ENCODE measurements at places on chromosomes 2 and 18.

- DNase-seq: no peak
These were observed 27.6 kb upstream of the UGP2 start for GRCh38 chr2:63814114-63814513.

GRCh38 chr2:38254796-38255195 is 122.3 kb downstream of the ATL2 start:
- DNase-seq: no peak

DNA sequence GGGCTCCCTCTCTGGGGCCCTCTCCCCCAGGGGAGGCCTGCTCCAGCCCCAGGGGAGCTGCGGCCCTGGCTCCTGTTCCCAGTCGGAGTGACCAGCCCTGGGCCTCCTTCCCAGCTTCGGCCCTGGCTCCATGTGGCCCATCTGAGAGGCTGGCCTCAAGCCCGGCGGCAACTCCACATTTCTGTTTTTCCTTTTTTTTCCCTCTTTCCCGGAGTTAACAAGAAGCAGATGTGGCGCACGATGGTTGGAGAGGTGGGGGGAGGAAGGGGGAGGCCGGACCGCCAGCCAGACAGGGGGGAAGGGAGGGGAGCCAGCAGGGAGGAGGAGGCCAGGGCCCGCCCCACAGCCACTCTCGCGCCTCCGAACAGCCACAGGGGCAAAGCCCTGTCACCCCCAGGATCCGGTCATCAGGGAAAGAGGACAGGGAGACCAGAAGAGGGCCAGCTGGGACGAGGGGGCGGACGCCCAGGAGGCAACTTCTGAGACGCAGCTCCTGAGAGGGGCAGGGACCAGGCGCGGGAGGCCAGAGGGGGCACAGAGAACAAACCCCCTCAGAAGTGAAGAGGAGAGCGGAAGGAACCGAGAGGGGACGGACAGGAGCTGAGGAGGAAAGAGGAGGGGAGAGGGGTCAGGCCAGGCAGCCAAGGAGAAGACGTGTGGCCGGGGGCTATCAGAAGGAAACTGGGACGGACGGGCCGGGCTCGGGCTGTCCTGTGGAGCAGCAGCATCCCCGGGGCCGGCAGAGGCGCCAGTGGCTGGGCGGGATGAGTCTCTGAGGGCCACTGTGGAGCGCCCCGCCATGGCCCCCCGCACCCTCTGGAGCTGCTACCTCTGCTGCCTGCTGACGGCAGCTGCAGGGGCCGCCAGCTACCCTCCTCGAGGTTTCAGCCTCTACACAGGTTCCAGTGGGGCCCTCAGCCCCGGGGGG is at the start of gene EMILIN1:
TSS of gene EMILIN1 (plus strand) at position 349 of the 928 bp plus-strand sequence. CDS start at position 800, 451 bp downstream.
- no peak for DNase-seq

DNA sequence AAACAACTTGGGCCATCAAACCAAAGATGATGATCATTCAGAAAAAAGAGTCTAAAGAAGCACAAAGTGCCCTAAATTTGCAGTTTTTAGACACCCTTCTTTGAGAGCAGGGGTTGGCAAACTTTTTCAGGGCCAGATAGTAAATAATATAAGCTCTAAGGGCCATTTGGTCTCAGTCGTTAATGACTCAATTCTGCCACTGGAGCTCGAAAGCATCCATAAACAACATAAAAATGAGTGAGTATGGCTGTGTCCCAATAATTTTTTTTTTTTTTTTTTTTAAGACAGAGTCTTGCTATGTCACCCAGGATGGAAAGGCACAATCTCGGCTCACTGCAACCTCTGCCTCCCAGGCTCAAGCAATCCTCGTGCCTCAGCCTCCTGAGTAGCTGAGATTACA is 152.3 kb downstream of the DTNB start:
- DNase-seq: no peak

DNA sequence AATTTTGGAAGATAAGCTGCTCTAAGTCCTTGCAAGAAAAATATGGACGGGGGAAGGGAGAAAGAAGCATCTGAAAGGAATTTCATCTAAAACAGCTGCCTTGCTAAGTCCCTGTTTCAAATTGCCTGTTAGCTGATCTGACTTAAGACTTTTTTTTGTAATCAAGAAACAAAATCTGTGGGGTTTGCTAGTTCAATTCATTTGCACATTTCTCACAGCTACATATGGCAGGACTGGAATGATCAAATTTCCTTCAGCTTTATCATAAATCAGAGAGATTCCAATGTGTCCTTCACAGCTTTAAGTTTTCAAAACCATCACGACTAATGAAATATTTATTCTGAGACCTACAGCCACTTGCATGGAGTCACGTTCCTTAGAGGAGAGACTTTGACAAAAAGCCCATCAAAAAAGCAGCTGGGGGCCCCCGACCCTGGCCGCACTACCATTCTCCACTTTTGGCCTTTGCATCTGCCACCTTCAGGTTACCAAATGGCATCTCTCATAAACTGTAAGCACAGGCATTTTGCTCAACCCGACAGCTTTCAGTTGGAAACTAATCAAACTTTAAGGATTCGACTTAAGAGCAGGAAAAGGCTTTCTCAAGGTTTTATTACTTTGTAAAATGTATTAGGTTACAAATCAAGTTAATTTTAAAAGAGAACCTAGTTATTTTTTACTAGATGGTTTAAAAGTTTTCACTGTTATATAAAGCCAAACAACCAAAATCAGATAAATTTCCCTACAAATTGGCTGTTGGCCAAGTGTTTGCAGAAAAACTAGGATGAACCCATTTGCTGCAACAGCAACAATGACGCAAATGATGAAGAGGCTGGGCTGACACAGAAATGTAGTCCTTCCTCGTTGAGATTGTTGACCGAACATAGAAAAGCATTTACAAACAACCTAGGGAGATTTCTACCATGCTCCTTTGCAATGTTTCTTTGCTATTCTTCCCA is 100.4 kb upstream of the RND3 start:
- no peak for DNase-seq

DNA sequence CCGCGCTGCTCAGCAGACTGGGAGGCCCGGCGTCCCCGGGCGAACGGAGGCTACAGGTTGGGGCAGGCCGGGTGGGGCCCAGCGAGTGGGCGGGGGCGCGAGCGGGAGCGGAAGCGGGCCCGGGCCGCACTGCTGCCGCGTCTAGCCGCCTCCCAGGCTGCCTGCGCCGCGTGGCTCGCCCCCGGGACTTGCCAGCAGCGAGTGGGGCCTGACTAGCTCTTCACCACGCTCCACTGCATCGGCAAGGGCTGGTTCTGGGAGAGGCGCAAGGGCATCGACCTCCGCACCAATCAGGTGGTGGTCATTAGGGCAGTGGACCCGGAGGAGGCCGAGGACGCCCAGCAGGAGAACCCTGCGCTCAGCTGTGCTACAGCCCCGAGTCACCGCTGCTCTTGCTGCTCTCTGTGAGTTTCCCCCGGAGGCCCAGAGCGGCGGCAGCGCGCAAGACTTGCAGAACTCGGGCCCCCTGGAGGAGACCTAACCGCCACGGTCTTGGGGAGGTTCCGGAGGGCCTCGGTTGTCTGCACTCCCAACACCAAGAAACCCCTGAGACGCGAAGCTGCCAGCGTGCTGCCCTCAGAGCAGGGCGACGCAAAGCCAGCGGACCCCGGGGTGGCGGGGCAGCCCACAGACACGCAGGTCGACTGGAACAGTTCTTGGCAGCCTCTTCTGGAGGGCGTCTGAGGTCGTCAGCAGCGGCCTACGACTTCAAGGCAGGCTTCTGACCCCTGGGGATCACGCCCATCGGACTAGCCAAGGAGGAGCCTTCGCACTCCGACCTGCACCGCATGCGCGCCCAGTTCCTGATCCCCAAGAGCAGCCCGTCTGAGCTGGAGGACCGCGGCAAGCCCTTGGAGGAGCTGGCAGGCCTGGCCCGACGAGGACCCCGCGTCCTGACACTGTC is 27.2 kb upstream of the PTPN2 start:
- DNase-seq: no peak

- peak; percentile 9 for DNase-seq
These were observed 54.3 kb downstream of the THOC1 start for GRCh38 chr18:213505-213904.

GRCh38 chr18:58545338-58546296 is 83.3 kb downstream of the ALPK2 start:
- no peak for DNase-seq

DNA sequence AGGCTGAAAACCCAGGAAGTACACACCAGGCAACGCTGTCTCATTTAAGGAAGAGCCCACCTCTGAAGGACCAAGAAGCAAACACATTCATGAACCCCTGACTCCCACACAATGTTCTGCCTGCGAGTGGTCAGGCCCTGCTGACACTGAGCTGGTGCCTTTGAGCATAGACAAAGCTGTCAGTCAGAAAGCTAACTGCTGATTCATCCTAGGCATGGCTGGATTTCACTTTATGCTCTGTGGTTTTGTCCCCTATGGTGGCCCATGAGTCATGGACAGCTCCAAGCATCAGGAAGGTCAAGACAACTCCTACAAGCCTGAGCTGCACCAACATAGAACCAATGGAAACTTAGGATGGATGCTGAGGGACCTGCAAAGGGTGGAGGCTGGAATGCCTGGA is 78.9 kb downstream of the UXS1 start:
- no peak for DNase-seq

GRCh38 chr18:12408247-12408869 is 629 bp downstream of the PRELID3A start:
- DNase-seq: no peak

DNA sequence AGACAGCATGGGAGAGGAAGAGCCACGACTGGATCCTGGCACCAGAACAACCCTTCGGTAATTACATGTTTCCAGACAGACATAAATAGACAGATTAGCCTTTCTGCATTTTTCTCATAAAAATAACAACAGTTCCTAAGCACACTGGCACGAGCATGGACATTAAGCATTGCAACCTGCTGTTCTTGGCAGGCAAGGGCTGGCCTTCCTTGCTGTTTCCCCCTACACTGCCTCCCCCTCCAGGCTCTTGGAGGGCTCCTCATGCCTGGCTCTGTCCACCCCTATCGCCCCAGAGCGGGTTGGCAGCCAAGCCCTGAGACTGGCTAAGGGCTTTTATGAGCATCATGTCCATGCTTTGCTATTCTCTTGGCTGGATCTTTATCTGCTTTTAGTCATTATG is 89.6 kb downstream of the TTC32 start:
- DNase-seq: no peak

GRCh38 chr2:221156062-221156734 is 415.9 kb downstream of the EPHA4 start:
- no peak for DNase-seq

DNA sequence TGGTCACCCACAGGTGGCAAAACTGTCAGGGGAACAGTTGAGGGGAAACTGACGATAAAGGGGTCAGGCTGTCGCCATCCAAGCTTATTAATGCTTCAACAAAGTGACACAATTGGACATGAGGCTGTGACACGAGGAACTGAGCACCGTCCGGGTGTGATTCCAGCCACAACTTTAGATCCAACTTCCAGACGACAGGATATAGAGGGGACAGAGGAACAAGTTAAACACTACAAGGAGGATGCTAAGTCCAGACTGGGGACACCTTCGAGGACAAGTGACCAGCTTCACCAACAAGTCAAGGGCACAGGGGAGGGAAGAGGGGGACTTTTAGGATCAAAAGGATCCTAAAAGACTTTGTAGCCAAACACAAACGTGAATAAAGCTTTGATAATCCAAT is 23.8 kb downstream of the BOK start:
- DNase-seq: no peak

GRCh38 chr2:140893685-140894084 is 1237.1 kb downstream of the LRP1B start:
- DNase-seq: no peak

DNA sequence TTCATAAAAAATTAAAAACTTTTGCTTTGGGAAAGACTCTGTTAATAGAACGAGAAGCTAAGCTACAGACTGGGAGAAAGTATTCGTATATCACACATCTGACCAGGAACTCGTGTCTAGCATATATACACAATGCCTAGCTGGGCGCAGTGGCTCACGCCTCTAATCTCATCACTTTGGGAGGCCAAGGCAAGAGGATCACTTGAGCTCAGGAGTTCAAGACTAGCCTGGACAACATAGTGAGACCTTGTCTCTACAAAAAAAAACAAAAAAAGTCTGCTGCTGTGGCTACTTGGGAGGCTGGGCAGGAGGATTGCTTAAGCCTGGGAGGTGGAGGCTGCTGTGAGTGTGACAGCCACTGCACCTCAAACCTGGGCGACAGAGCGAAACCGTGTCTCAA is 46.6 kb downstream of the EPB41L5 start:
- DNase-seq: no peak

DNA sequence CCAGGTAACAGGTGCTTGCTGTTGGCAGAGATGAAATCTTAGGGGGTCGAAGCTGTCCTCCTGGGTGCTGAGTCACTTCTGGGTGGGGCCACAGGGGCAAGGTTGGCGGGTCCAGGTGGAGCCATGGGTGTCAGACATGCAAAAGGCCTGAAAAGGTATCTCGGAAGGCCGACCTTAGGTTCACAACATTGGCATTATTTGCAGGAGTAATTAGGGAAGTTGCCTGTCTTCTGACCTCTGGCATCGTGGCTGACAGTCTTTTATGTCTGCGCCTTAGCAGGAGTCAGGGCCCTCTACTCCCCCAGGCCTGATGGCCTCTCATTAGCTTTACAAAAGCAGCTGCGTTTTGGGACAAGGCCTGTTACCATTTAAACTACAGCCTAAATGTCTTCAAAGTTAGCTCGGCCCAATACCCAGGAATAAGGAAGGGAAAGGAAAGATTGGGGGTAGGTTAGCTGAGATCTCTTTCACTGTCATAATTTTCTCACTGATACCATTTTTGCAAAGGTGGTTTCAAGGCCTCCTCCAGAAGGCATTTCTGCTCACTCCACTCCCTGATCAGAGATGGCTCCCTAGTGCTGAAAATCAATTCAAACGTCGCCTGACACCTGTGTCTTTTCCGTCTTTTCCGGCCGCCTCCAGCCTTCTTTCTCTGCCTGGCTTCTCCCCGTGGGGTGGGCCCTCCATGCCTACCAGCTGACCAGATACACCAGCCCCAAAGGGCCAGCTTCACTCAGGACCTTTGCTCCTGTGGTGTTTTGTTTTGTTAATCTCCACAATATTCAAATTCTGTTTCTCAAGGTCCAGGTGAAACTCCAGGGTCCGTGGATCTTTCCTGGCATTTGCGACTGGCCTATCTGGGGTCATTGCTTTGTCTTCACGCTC is 90.8 kb downstream of the RHOB start:
- DNase-seq: no peak

DNA sequence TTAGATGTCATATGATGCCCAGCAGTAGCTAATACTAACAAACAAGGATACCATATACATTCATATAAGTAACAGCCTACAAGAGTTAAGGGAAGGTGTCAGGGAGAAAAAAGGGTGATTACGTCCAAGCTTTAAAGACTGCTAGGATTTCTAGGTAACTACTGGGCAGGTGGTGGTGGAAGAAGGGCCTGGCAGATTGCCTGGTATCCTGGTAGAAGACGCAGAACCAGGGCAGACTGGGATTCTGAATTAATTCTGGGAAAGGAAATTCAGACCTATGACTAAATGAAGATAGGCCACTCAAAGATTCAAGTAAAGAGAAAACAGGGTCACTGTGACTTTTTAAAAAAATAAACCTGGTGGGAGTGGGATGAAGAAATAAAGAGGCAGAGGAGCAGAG is 31.9 kb downstream of the NDUFA10 start:
- DNase-seq: no peak

- no peak for DNase-seq
These were observed 145.0 kb downstream of the HDAC4 start for GRCh38 chr2:239255628-239256349.

GRCh38 chr2:207046724-207047123 is 107.4 kb downstream of the CPO start:
- DNase-seq: no peak

All from T47D (cell line).